NCI-H187 (cell line): ENCODE measurements at places on chromosomes 7 and 10.

GRCh38 chr10:62043421-62044021 is 142.0 kb downstream of the ARID5B start:
- no peak for DNase-seq

DNA sequence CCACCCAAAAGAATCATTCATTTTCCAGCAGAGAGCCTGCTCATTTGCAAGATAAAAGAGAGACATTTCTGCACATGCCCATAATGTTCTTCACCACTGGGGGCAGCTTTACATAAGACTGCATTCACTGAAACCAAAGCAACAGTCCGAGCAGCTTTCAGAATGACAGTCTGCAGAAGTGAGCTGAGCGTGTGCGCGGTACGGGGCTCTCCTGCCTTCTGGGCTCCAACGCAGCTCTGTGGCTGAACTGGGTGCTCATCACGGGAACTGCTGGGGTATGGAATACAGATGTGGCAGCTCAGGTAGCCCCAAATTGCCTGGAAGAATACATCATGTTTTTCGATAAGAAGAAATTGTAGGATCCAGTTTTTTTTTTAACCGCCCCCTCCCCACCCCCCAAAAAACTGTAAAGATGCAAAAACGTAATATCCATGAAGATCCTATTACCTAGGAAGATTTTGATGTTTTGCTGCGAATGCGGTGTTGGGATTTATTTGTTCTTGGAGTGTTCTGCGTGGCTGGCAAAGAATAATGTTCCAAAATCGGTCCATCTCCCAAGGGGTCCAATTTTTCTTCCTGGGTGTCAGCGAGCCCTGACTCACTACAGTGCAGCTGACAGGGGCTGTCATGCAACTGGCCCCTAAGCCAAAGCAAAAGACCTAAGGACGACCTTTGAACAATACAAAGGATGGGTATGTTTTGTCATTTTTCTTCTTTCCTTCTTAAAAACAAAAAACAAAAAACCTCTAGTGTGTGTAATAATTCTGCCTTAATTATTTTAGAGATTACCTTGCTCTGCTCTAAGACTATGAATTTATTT is at the start of gene LRRTM3:
Gene LRRTM3 (plus strand): TSS at position 141 of the 820 bp plus-strand sequence.
- DNase-seq: no peak

GRCh38 chr10:119120875-119121274 is 17.0 kb downstream of the DENND10 start:
- no peak for DNase-seq

GRCh38 chr7:141930211-141930610 is 14.0 kb downstream of the OR9A4 start:
- DNase-seq: no peak

- no peak for DNase-seq
Measured at GRCh38 chr7:86900886-86901285, 158.6 kb downstream of the ELAPOR2 start.

DNA sequence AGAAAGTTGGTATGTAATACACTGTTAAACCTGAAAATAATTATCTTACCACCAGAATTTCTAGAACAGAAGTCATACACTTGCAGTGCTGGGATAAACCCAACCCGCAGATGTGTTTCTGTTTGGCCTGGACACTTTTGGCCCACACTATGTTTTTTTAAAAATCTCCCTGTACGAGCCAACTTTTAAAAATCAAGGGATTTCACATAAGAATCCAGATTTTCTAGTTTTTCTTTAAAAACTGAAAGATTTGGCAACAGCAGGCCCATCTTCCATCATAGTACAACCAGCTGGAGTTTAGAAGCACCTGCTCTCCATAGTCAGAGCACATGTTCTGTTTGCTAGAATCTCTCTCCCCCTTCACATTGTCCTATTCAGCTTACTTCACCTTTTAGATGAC is 74.0 kb downstream of the TLL2 start:
- no peak for DNase-seq

GRCh38 chr10:127069436-127069835 is 127.0 kb downstream of the INSYN2A start:
- no peak for DNase-seq

DNA sequence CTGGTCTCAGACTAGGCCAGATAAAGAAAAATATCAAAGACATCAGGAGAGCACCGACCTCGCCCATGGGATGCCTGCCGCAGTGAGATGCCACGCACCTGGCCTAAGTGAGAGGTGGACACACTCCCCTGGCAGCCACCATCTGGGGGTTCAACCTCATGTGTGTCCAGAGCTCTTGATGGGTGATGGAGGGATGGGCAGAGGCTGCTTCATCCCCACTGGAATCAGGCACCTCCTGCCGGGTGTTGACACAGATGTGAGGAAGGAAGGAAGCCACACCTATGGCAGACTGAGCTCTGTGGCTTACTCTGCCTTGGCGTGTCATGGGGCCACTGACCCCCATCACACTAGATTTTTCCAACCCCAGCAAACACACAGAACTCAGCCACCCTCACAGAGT is 11.4 kb downstream of the ZNF488 start:
- no peak for DNase-seq

- DNase-seq: no peak
Measured at GRCh38 chr7:157969995-157970394, 617.6 kb downstream of the PTPRN2 start.

DNA sequence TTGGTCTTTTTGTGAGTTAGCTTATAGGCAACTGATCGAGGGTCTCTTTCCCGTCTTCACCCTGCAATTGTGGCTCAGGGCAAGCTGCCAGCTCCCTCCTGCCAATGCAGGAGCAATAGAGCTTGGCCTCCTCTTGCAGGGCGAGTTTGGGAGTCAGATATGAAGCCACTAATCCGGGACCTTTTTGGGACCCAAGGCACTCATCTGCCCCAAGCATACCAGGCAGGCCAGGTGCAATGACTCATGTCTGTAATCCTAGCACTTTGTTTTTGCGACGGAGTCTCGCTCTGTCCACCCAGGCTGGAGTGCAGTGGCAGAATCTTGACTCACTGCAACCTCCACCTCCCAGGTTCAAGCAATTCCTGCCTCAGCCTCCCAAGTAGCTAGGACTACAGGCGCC is 21.1 kb downstream of the LIMK1 start:
- DNase-seq: no peak
